ENCODE measurements at places on chromosomes 1 and 21.

DNA sequence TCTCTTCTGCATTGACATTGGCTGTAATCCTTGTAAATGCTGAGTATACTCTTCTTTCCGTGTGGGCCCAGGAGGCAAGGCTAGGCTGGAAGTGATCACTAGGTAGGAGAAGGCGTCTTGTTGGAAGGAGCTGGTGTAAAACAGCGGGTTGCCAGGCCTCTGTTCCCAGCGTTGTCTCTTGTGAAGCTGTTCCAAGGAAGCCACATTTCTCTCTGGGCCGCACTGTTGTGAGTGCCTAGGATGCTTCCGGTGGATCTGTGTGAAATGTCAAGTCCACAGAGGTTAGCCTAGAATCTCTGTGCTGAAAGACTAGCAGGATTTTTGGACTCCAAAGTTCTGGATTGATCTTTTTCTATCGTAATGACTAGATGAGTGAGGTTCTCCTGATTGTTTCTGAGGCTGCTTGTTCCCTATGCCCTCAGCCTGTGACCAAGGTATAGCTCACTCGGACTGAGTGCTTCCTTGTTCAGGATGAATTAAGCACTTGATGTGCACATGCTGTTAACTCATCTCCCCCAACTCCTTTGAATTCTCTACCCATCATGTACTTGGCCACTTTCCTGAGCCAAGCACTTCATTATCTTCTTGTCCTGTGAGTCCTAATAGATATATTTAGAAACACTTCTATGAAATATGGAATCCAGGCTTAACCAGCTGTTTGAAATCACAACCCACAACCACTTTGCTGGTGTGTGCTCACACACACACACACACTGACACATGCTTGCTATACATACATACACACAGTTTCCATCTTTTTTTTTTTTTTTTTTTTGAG, 63.3 kb downstream of the PBX1 start:
- no peak for DNase-seq

DNA sequence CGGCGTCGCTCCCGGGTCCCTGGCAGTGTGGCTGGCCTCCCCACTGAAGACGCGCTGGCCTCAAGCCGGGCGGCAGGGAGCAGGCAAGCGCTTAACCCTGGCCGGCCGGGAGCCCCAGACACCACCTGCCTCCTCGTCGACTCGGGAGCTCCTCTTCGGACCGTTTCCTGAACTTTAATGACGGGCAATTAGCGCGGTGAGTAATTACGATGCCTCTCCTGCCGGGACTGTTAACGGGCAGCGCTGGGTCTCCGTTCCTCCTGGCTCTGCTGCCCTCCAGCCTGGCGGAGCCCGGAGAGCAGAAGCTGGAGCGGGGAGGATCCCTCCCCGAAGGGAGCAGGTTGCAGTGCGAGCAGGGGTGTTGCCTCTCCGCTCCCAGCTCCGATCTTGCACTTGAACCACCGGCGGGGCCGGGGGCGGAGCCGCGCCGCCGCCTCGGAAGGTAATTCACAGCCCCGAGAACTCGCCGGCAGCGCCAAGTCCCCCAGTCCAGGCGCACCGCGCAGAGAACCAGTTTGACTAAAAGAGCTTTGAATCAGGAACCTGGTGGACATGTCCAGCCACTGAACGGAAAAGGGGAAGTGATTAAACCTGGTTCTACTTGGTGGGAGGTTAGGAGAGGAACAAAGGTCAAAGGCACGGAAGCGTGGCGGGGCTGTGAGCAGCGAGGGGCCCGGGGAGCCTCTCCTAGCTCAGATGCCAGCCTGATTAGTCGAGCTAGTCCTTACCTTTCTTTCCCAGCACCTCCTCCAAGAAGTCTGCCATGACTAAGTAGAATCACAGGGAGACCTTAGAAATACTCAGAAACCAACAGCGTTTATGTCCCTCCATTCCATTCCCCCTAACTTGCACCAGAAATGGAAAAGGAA, 18.3 kb upstream of the PLEKHA6 start:
- DNase-seq, result no peak

- DNase-seq, result no peak
Measured at GRCh38 chr1:27724961-27725373, 794 bp upstream of the FAM76A start.

- DNase-seq, result no peak
Measured at GRCh38 chr1:201515895-201516294, 9.0 kb upstream of the CSRP1 start.

DNA sequence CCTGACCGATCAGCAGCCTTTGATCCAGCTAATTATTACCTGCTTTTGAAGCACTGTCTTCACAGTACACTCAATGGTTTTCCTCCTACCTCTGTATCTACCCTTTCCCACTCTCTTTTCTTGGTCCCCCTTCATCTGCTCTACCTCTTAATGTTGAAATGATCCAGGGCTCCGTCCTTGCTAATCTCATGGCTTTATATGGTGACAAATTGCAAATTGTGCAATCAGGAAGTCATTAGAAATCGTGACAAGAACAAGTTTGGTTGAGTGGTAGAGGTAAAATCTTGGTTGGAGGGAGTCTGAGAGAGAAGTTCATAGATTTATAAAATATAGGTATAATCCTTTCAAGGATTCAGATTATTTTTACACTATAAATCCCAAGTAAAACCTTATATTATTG, 9.6 kb upstream of the CYB5R1 start:
- no peak for DNase-seq

DNA sequence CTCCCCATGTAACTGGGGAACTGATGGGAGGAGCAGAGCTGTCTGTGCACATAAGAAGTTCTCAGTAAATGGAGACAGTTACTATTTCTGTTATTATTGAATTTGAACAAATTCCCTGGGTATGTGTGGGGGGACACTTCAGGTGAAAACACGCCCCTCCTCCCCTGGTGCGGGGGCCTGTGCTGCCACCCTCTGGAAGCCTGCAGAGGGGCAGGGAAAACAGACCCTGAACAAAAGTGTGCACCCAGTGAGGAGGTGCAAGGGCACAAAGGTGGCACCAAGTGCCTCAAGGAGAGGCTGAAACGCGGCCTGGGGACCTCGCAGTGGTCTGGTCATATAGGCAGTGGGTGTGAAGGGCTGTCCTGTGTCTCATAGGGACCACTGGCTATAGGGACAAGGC, 18.2 kb upstream of the NADK start:
- DNase-seq, result no peak

DNA sequence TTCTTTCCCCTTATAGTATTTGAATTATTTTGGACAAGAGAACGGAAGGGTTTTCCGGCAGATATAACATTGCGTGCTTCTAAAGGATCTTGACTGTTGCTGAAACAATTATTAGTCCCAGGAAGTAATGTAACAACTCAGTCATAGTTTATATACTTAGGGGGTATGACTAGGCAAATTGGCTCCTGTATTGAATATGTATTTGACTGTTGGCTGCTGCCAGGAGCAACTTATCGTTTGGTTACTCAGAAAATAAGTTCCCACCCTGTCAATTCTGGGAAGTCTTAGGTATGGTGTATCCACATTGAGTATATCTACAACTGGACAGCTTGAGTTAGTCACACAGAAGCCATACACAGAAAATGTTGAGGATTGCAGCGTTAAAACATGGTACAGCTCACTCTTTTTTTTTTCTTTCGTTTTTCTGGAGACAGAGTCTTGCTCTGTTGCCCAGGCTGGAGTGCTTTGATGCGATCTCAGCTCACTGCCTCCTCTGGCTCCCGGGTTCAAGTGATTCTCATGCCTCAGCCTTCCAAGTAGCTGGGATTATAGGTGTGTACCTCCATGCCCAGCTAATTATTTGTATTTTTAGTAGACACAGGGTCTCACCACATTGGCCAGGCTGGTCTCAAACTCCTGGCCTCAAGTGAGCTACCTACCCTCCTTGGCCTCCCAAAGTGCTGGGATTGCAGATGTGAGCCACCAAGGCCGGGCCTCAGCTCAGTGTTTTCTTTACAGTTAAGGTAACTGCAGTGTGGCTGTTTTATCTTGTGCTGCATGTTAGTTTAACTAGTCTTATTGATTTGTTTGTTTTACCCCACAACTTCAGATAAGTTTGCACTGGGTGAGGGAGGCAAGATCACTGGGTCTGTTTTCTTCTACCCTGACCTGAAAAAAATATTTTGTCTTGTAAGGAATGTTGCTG, 10.2 kb downstream of the SMAP2 start:
- no peak for DNase-seq

DNA sequence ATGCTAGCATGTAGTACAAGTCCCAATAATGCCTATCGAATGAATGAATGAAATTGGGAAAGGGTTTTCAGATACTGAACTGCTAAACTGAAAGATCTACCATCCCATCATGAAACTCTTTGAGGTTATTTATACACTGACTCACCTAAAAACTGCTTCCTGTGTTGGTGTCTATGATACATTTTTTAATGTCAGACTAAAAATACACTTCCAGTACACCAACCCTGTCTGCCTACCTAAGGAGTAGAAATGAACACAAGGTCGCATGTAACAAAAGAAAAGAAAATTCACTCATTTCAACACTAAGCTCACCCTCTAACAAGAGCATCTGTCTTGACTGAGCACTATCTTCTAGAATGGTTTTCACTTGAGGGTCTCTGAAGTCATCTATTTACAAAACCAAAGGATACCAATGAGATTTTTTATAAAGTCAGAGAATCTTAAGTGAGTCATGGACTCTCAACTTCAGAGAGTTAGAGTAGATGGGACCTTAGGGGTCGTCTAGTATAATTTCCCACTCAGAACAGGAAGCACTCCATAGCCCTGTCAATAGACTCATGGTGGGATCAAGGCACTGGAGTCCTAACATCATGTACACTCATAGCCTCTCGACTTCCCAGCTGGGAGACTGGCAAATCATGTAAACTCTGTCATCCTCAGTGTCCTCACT, 53.4 kb downstream of the WLS start:
- no peak for DNase-seq
